ENCODE measurements at places on chromosomes 5 and 9. TPM values are rescaled to one million over a fixed set of nuclear protein-coding genes. Genes with fewer than 3 reads are reported as not detected.

The ST8SIA4 gene
- total RNA-seq: 1.3 TPM

The RASEF gene
- total RNA-seq: 10.4 TPM

DNA sequence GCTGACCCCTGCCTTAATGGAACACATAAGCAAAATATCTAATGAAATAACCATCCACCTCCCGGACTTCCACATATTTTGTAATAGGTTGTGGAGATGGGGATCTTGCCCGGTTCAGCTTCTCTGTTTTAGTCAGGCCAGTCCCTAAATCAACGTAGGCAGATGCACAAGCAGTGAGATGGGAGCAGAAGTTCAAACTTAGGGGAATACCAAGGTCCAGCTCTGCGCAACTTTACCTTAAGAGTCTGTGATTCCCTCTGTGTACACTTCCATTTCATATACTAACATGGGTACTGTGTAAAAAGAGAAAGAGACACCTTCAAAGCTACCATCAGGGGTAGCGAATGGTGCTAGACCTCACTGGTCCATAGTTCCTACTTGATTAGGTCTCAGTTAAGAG lies 110.9 kb downstream of the NTRK2 start:
- DNase-seq: no peak

DNA sequence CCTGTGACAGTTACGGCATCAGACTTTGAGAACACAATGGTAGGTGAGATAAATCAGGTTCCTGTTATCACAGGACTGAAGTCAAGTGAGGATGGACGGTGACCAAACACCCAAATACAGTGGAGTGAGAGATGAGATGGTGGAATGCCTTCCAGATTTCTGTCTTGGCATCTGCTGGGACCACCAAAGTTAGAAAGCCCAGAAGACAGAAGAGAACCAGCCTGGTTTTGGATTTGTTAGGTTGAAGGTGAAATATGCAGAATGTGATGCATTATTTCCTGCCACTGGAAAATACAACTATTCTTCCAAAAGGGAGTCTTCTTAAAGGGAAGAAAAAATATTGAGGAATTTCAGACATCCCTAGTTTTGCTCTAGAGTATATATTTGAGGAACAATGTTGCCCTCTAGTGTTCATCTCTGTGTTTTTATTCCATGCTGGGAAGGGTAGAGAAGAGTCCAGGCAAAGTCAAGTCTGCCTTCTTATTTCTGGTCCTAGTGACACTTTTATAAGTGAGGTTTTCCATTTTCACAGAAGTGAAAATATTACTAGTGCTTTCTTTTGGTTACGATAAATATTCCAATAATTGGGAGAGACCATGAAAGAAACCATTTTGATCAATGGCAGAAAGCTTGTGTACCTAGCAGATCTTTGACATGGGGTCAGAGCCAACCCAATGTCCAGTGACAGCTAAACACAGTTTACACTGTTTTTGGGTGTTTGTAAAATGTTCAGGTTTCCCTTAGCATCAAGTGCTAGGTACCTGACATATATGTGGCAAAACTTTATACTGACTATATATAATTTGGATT lies 142.3 kb upstream of the ANKH start:
- DNase-seq: peak; percentile 88

The CARTPT gene
- not detected for total RNA-seq

DNA sequence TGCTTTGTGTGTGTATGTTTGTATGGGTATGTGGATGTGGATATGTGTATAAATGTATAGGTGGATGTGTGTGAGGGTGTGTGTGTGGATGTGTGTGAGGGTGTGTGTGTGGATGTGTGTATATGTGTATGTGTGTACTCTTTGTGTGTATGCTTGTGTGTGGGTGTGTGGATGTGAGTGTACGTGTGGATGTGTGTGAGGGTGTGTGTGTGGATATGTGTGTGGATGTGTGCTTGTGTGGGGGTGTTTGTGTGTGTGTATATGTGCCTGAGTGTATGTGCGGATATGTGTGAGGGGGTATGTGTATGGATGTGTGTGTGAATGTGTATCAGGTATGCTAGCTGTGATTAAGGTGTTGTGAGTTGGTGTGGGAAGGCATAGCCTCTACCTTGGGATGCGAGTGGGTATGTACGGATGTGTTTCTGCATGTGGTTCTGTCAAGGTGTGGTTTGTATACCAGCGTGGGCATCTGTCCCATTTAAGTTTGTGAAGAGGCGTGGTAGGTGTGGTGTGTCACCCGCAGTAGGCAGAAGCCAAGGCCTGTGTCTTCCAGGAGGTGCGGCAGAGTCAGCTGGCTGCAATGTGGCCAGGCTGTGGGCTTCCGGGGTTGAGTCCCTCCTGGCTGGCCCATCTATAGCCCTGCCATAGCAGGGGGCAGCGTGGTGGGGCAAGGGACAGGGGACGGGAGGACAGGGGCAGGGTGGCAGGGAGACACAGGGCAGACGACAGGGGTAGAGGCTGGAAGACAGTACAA lies 155.8 kb downstream of the DAB2IP start:
- no peak for DNase-seq

- DNase-seq: no peak
Observed at GRCh38 chr9:30964332-30964731, 1420.1 kb upstream of the ACO1 start.
